Type B pancreatic cell (in vitro differentiated cells): ENCODE measurements at places on chromosomes 16 and 17. TPM values are rescaled to one million over a fixed set of nuclear protein-coding genes. Genes with fewer than 3 reads are reported as not detected.
A peak's percentile ranks its signal among the peaks of the same experiment; 100 is the strongest.

GRCh38 chr16:9906218-9906617 is 276.0 kb downstream of the GRIN2A start:
- DNase-seq, result no peak

DNA sequence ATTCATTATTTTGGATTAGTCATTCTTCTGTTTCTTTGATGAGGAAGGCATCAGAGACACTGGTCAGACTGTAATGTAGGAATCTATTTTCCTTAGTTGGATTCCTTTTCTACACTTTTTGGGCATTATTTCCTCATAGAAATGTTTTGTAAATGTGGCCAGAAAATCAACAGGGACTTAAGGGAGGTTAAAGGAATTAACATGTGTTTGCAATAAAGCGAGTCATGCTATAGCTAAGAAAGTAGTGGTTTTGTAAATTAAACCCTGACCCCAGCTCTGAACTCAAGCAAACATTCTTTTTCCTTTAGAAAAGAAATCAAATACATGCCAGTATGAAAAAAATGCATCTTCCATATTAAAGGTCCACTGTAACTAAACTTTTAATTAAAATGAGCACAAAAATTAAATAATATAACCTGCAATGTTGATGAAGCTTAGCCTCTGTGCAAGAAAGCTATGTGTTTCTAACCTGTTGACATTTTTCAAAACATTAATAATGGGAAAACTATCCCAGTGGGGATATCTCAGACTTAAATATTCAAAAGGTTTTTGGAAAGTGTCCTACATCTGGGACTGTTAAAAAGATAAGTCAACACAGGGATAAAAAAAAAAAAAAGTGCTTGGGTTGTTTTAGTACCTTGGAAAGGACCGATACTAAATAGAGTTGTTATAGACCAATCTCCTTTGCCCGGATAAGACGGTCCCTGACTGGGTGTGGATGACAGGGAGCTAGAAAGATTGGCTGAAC is 428.0 kb downstream of the CA10 start:
- DNase-seq, result no peak

KRT27 gene
- not detected in 2 replicates for total RNA-seq

GRCh38 chr17:4948166-4948930 is at the start of gene PFN1:
PFN1 (minus strand) TSS chr17:4948530; CDS start chr17:4948394, 136 bp downstream.
- peak; percentile 81 for DNase-seq

GALR2 gene
- 0.94 and 1.3 TPM in 2 replicates for total RNA-seq

- no peak for DNase-seq
These were observed 743.6 kb downstream of the KCNJ2 start for GRCh38 chr17:70912716-70913485.

GRCh38 chr16:17571499-17572093 is 100.8 kb upstream of the XYLT1 start:
- no peak for DNase-seq

DNA sequence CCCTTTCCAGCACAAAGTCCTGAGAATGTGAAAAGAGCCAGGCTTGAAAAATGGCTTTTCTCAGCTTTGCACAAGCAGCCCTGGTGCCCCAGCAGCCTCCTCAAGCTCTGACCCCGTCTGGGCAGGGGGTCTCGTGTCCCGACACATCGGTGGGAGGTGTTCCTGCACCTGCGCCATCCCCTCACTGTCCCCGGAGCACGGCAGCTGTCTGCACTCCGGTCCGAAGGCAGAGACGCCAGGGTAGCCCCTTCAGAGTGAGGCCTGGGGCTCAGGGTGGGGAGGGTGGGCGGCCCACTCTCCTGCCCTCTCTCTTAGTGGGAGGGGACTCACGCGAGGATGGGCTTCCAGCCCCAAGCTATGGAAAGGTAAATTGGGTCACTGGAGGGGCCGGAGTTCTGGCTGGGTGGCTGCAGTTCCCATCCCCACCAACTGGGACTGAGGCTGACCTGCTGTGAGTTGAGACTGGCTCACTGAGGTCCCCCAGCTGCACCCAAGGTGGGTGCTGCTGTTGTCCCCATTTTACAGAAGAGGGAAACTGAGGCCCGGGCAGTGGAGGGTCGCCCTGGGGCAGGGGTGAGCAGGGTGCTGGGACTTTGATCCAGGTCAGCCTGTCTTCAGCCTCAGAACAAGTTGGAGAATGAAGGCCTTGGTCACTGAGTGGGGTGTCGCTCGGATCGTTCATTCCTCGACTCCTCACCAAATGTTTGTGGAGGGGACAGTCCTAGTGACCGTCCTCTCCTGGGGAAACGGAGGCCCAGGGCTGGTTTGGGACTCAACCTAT is 2.3 kb upstream of the BAIAP3 start:
- no peak for DNase-seq

DNA sequence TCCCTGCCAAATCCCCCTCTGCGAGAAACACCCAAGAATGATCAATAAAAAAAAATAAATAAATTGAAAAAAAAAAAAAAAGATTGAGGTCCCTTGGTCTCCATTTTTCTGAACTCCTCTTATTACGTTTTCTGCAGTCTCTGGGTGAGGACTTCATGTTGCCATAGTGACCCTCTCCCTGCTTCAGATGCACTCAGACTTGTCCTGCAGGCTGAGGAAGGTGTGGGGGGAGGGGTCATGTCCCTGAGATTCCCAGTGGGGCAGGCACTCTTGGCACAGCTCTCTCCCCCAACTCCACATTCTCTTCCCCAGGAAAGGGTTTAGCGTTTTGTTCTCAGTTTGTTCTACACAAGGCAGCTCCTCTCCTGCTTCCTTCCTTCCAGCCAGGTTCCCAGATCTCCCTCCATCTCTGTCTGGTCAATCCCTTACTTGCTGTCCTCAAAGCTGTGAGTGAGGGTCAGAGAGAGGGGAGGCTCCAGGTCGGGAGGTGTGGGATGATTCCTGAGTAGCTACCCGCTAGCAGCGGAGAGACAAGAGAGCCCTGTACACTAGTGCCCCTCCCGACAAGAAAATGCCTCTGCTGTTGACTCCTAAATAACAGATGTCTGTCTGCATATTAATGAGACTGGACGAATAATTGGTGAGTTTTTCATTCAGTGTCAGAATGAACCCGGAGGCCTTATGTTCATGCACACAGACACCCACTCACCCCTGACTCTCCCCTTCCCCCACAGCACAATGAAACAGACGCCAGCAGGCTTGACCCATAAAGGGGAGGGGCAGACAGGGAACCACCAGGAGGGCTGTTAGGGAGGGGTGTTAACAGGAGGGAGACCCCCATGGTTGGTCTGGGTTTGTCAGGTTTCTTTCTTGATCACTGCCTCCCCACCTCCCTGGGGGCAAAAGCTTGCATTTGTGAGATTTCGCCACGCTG is 9.2 kb downstream of the RND2 start:
- DNase-seq, result no peak

TERB1 gene
- 0.41 TPM in 1 of 2 replicates, not detected in the other for total RNA-seq

DNA sequence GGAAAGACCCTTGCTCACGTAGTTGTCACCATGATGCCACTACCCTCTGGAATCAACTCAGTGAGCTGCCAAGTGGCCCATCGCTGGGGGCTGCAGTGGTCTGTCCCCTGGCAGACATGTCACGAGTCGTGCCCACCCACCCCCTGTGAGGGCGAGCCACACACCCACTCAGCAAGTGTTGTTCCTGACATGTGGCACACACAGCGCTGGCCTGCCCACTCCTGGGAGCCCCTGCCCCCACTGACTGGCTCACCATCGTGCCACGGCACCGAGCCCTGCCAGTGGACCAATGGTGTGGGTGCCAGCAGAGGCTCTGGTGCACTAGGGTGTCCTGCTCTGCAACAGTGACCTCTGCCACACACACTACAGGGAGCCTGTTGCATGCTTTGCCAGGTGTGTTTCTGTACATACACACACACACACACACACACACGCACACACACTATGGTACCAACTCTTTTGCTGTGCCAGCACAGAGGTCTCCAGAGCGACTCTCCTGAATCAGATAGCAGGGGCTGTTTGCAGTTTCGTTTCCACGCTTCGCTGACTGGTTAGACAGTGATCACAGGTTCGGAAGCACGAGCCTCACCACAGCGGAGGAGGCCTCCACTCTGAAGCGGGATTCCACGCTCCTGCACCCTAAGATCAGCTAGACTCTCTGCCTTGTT is 7.7 kb downstream of the RTN4RL1 start:
- DNase-seq, result no peak

DNA sequence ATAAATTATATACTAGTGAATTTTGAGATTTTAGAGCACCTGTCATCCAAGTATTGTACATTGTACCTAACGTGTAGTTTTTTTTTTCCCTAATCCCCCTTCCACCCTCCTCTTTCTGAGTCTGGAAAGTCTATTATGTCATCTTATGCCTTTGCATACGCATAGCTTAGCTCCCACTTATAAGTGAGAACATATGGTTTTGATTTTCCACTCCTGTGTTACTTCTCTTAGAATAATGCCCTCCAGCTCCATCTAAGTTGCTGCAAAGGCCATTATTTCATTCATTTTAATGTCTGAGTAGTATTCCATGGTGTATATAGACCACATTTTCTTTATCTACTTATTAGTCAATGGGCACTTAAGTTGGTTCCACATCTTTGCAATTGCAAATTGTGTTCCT is 177.0 kb upstream of the C16orf82 start:
- DNase-seq, result no peak

GRCh38 chr16:86491640-86492023 is 18.7 kb upstream of the FOXF1 start:
- DNase-seq, result no peak

DNA sequence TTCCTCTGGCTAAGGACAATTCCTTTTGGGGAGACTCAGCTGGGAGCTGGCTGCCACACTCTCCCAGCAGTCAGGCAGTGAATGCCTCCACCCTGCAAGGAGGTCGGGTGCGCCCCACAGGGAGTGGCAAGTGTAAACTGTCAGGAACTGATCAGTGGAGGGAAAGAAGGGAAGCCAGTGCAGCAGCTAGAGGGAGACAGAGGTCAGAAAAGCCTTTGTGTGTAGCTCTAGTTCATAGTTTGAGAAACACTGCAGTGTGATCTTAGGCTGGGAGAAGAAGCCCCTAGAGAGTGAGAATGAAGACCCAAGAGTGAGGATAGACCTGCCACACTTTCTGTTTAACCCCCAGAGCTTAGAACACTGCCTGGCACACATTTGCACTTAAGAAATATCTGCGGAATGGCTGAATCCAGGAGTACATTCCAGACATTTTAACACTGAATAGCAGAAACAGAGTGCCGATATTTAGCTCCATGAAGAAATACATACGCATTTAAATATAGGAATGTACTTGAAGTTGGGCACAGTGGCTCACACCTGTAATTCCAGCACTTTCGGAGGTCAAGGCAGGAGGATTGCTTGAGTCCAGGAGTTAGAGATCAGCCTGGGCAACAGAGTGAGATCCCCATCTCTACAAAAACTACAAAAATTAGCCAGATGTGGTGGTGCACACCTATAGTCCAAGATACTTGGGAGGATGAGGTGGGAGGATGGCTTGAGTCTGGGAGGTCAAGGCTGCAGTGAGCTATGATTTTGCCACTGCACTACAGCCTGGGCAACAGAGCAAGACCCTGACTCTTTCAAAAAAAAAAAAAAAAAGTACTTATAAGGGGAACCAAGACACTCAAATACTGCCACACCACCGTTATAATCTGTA is 11.1 kb upstream of the SLC5A11 start:
- DNase-seq, result no peak

C16orf92 gene
- not detected in 2 replicates for total RNA-seq

GRCh38 chr17:58224315-58224714 is 5.3 kb upstream of the MKS1 start:
- no peak for DNase-seq

HAS3 gene
- total RNA-seq, result 1.5 and 3.7 TPM in 2 replicates

TP53TG3B gene
- not detected in 2 replicates for total RNA-seq

DNA sequence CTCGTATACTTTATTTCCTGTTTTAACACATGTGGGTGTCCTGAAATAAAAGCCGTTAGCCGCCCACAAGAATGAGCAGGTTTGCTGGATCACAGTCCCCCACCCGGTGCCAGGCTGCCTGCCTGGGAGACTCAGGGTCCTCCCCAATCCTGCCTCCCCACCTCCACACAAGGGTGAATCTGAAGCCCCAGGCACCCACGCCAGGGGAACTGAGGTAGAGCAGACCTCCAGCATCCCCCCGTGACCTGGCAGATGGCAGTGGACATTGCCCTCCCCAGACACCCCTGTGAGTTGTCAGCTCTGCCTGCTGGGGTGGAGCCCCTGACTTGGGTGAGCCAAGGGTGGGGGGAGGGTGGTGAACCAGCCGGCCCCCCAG is 114.8 kb downstream of the METRNL start:
- DNase-seq, result no peak

DNA sequence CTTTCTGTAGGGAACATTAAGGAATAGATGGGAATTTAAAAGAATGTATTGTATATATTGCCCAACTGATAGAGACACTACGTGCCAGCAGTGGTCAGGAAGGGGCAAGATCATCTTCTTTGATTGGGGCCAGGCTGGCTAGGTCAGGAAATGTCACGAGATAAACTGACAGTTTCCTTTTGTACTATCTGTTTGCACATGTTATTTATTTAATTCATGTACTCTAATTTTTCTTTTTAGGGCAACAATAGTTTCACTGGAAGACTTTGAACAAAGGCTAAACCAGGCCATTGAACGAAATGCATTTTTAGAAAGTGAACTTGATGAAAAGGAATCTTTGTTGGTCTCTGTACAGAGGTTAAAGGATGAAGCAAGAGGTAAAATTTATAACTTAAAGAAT is 12.6 kb downstream of the NDEL1 start:
- no peak for DNase-seq

DNA sequence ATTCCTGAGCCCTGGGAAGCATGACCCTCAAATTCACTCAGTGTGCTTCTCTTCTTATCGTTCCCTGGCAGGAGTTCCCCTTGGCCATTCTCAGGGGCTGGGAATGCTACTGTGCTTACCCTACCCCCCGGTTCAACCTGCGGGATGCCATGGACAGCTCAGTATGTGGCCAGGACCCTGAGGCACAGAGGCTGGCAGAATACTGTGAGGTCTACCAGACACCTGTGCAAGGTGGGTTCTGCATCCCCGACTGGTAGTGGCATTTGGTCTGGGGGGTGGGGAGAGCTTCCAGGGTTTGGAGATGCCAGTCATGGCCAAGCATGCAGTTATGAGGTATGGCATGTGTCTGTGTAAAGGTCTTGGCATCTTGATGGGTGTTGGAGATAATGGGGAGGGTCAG is 39.4 kb downstream of the WSCD1 start:
- DNase-seq, result no peak

C16orf74 gene
- total RNA-seq, result 3.1 and 4.9 TPM in 2 replicates

GNG13 gene
- total RNA-seq, result not detected in 2 replicates

CMTM2 gene
- 0.41 TPM in 1 of 2 replicates, not detected in the other for total RNA-seq

MEOX1 gene
- total RNA-seq, result 5.7 and 17.2 TPM in 2 replicates

DNA sequence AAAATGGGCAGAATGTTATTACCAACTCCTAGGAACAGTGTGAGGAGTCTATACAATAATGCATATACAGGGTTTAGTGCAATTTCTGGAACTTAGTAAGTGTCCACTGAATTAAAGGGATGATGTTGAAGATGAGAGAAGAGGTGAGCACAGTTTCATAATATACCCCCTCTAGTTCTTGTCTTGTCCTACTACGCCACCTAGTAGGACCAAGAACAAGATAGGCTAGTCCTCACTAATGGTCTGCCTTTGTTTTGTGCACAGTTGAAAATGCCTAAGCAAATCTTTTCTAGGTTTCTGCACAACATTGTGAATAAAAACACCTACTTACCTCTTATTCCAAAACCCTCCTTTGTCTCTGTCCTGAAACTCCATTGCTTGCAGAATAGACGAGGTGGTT is 670.2 kb downstream of the CDH8 start:
- DNase-seq, result no peak

DPEP2 gene
- not detected in 2 replicates for total RNA-seq
